ENCODE measurements at places on chromosomes 12 and 14. TPM values are rescaled to one million over a fixed set of nuclear protein-coding genes. Genes with fewer than 3 reads are reported as not detected.

Gene ANKS1B
- 3.8 TPM for polyA plus RNA-seq

DNA sequence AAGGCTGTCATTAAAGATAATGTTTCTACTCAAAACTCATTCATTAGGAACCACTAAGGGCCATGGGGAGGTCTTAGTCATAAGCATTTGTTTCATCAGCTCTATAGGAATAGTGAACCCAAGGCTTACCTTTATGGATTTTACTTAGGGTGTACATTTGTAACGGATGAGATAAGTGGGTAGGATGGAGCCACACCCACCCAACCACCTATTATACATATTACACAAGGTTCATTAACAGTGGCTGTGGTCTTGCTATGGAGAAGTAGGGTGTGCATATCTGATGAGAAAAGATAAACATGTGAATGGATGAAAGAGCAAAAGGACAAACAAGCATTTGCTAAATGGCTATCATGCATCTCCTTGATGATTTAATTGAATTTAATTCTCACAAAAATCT is 39.6 kb upstream of the ITPR2 start:
- DNase-seq: no peak

DNA sequence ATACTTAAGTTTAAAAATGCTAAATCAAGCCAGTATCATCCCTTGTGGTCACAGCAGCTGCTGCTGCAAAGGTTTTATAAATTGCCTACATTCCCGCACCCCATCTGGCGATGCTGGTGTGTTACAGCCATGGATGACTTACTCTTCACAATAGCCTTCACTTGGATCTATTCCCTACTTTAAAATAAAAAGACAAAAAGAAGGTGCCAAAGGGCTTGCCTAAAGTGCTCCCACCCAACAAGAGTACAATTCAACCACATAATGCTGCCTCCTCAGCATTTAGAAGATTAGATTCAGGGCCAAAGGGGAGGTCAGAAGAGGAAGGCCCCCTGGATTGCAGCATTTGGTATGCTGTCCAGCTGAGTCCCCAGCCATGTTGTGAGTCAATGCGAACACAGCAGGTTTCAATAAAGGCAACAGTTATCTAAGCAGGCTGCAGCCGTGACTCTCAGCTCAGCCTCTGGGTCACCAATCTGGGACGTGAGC is 176.1 kb downstream of the DAD1 start:
- no peak for DNase-seq

- DNase-seq: no peak
Observed at GRCh38 chr12:120237360-120238171, 28.0 kb downstream of the PXN start.

DNA sequence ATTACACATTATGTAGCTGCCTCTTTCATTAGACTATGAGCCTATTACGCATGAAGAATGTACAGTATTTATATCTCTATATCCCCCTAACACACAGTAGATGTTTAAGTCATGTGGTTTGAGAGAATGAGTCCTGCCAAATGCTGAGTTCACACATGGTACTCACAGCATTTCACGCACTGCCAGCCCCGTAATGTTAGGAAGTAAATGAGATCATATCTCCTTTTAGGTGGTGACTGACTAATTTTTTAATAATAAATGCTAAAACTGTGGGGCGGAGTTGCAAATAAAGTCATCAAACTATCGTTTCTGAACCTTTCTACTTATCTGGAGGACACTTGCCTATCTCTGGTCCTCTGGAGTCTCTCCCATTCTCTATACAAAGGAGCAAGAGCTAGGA is 343.8 kb downstream of the ADAMTS20 start:
- DNase-seq: no peak

- no peak for DNase-seq
Observed at GRCh38 chr12:55703901-55704761, 3.6 kb downstream of the ITGA7 start.

GRCh38 chr14:100567877-100568163 is 19.4 kb downstream of the BEGAIN start:
- DNase-seq: no peak

DNA sequence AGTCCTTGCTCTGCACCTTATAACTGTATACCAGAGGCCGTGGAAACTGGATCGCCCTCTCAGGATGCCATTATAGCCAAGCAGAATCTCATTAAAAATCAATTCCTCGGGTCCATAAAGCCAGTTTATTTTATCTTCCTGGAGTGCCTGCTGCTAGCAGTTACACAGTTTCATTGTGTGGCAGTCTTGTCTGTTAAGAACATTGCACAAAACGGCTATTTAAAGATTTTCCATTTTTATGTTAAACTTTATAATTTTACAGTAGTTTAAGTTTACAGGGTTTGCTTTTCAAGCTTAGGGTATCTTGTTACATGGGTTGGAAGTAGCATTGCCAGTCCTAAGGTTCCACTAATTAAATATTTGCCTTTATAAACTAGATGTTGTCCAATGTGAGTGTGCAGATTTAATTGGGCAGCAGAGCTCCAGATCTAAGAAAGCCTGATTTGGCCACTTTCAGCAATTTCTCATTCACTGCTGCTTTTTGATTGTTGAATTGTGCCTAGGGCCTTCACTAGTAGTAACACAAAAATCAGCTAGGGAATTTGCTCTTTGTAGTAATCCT is 17.0 kb downstream of the TMEM30B start:
- DNase-seq: no peak

Measured in right renal cortex interstitium (tissue), 3 donors.